Inflammatory macrophage (primary cell): ENCODE measurements at places on chromosomes 5 and 9.

GRCh38 chr5:142888469-142889085 is 118.4 kb downstream of the ARHGAP26 start:
- DNase-seq = peak; percentile 40

- no peak for DNase-seq
Measured at GRCh38 chr5:24472518-24472917, 172.3 kb downstream of the CDH10 start.

DNA sequence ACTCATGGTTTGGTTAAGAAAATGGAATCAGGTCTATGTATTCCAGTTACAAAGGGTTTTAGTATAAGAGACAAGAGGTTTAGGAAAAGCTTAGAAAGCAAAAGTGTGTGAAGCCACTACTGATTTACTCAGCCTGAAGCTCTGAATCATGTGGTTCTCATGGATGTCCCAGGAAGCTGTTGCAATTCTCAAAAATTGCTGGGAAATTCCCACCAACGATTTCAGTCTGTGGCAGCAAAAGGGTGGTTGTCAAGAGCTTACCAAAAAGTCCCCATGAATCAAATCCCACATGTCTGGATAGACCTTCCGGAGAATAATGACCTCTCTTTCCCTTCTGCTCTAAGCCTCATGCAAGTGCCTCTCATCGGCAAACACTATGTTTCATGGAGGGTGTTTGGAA is 929.9 kb downstream of the TLE4 start:
- no peak for DNase-seq

DNA sequence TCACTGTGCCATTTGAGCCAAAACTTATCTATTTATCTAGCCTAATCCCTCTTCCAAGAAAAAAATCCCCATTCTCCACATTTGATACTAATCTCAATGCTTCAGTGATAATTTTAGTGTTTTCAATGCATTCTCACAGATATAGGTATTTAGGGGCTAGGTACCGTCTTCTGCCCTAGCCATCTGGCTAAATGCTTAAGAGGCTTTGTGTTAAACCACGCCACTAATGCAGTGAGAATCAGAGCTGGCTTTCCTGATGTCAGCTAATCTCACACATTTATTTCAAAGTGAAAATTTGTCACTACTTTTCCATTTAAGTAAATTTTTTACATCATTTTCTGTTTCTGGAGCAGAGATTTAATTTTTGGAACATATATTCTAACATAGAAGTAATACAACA is 479.7 kb downstream of the MAN2A1 start:
- DNase-seq = no peak

- DNase-seq = no peak
Measured at GRCh38 chr9:38347271-38347671, 45.2 kb upstream of the ALDH1B1 start.

DNA sequence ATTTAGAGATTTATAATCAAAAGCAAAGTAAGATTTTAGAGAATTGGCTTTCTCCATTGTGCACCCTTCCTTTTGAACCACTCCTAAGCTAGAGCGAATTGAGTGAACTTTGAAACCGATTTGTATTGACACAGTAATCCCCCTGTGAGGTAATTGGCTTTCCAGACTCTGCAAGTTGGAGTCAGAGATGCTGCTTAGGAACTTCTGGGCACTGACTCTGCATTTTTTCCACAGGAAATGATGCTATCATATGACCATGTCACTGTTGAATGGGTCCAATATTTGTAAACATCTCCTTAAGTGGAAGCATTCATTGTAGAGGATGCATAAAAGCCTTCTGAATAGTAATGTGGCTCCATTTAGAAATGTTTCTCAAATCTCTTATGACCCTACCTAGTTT is 394.4 kb upstream of the ZNF608 start:
- no peak for DNase-seq

DNA sequence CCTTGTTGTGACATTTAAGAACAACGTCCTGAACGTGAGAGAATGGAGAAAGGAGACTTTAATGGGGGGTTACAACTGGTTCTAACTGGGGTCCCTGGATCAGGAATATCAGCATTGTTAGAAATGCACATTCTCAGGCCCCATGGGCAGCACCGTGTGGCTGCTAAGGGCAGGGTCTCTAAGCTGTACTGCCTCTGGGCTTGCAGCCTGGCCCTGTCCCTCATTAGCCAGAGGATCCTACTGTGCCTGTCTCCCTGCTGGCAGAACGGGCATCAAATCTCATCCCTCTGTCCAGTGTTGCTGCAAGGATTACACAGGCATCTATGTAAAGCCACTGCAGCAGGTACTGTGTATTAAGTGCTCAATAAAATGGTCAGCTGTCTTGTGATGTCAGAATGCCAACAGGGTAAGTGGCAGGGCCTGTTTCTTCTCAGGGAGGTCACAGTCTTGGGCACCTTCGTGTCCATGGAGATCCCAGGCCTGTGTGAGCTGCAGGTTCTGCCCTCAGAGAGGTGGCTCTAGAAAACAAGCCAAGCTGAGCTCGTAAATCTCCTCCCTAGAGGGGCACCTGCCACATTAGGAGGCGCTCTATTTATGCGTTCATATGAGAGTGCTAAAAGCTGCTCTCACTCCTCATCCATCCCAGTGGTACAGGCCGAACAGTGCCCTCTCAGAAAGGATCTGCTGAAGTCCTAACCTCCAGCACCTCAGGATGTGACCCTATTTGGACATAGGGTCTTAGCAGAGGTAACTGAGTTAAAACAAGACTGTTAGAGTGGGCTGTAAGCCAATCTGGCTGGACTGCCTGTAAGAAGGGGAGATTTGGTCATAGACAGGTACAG is 210.5 kb downstream of the GADD45G start:
- no peak for DNase-seq

DNA sequence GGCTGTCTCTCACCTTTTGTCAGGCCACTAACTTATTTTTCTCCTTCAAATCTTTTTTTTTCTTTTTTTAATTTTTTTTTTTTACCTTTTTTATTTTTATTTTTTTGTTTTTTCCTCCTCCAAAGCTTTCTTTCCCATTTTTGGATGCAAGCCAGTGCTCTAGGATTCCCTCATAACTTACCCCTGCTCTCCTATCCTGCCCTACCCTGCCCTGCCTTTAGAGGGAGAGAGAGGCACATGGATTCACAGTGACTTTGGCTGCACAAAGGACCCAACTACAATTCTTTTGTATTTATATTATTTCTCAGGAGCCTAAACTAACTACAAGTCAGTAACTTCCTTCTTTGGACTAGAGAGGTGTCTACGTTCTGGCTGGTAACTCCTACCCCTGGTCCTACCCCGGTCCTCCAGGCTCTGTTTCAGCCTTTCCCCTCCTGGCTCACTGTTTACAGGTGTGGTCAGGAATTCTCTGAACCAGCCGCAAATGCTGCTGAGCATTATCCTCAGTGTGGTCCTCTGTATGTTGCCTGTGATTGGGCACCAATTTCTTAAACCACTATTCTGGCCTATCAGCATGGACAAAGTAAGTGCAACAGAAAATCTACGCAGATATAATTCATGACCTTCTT is 8.4 kb upstream of the RUSC2 start:
- peak; percentile 69 for DNase-seq

DNA sequence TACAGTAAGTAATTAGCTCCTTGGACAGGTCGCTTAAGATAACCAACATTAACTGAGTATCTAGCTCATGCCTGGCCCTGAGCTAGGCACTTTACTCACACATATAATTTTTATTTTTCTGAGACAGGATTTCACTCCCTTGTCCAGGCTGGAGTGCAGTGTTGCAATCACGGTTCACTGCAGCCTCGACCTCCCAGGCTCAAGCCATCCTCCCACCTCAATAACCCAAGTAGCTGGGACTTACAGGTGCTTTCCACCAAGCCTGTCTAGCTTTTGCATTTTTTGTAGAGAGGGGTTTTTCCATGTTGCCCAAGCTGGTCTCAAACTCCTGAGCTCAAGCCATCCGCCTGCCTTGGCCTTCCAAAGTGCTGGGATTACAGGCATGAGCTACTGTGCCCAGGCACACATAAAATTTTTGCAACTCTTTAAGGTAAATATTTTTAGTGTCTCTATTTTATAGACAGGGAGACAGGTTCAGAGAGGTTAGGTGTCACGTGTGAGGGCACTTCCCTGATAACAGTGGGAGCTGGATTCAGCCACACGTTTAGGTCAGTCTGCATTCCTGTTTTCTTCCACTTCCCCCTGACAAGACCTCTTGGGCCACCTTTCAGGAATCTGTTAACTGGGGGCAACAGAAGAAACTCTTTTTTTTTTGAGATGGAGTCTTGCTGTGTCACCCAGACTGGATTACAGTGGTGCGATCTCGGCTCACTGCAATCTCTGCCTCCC is 18.2 kb downstream of the HBEGF start:
- no peak for DNase-seq

DNA sequence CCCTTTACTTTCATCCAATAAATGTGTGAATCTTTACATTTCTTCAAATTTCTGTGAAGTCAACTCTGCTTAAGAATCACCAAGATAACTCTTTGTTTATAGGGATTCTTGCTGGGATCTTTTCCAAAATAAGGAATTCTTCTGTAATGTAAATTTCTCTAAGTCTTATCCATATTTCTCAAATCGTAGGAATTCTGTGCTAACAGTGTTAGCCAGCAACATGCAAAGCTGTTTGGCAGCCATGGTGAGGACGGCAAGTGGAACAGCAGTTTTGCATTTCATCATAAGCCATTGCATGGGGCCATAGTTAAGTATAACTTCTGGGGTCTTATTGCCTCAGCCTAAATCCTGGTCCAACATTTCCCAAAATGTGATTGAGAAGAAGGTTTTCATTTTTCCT is 310.5 kb upstream of the PRR16 start:
- no peak for DNase-seq

DNA sequence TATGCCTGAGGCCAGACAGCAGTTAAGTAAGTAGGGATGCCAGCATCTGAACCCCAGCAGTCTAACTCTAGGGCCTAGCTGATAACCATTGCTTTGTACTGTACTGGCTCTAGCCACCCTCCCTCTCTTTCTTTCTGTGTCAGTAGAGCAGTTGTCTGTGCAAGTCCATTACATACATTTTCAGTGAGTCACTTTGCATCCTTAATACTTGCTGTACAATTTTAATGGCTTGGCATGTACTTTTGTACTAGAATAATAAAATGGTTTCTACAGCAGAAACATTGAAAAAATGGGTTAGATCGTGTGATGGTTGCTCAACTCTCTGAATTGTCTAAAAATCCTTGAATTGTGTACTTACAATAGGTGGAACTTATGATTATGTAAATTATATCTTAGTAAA is 1.5 kb upstream of the TTC39B start:
- no peak for DNase-seq

DNA sequence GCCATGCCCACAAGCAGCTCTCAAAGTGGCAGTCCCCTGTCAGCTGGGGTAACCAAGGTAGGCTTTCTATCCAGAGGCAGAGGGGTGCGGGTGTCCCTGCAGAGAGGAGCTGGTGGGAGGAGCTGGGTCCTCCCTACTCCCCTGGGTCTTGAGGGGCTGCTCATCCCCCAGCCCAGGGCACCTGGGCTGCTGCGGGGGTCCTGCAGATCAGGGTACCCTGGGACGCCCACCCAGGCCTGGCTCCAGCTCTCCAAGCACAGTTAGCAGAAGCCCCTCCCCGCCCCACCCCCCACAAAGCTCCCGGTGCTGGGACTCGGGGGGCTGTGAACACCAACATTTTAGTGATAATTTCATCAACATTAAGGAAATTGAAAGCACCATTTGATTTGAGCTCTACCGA is 29.8 kb downstream of the VAV2 start:
- no peak for DNase-seq
